ENCODE measurements at places on chromosomes 5 and 9.

DNA sequence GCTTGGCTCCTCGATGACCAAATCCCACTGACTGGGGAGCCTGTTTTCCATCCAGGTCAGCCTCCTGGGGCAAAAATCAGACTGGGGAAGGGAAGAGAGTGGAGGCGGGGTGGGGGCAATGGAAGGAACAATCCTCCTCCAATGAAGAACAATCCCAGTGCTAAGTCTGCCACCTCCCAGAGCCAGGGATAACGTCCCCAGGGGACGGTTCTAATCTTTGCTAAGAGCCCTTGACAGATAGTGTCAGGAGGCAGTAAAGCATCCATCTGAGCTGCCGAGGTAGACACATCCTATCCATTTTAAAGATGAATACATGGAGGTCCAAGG, 298.5 kb upstream of the MSX2 start:
- DNase-seq: no peak

- DNase-seq: no peak
These were observed 139.4 kb upstream of the IRX1 start for GRCh38 chr5:3456121-3456681.

DNA sequence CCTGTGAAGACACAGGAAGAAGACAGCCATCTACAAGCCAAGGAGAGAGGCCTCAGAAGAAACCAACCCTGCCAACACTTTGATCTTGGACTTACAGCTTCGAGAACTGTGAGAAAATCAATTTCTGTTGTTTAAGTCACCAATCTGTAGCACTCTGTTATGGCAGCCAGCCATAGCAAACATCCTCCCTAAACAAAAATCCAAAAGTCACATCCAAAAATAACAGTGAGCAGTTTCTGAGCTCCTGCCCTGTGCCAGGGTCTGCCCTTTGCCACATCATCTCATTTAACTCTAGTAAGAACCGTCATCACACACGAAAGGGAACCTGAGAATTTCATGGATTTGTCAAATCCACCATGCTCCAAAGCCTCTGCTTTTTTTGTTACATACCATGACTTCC, 118.8 kb downstream of the TRIM36 start:
- DNase-seq: no peak

DNA sequence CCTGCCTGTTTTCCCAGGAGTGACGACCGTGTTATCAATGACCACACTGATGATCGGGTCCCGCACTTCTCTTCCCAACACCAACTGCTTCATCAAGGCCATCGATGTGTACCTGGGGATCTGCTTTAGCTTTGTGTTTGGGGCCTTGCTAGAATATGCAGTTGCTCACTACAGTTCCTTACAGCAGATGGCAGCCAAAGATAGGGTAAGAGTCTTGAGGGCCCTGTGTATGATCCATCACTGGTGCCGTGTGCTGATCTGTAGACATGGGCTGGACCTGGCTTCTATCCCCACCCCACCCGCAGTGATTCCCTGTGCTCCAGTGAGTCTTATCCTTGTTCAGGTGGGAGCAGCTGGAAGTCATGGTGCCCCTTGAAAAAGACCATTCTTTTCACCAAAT, 26.0 kb downstream of the GABRP start:
- no peak for DNase-seq

DNA sequence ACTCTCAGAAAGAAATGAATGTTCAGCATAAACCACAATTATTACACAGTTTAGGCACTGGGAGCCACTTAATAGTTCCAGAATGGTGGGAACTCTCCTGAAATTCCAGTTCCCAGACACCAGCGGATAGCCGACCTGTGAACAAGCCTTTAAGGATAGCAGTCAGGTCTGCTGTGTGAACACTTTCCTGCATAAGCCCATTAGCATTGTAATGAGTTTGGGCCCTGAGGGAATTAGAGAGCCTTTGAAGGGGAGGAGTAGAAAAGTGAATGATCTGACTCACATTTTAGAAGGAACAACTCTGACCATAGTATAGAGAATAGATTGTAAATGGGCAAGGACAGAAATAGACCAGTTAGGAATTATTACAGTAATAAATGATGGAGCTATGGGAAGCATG, 189.1 kb downstream of the ADGRV1 start:
- DNase-seq: no peak

DNA sequence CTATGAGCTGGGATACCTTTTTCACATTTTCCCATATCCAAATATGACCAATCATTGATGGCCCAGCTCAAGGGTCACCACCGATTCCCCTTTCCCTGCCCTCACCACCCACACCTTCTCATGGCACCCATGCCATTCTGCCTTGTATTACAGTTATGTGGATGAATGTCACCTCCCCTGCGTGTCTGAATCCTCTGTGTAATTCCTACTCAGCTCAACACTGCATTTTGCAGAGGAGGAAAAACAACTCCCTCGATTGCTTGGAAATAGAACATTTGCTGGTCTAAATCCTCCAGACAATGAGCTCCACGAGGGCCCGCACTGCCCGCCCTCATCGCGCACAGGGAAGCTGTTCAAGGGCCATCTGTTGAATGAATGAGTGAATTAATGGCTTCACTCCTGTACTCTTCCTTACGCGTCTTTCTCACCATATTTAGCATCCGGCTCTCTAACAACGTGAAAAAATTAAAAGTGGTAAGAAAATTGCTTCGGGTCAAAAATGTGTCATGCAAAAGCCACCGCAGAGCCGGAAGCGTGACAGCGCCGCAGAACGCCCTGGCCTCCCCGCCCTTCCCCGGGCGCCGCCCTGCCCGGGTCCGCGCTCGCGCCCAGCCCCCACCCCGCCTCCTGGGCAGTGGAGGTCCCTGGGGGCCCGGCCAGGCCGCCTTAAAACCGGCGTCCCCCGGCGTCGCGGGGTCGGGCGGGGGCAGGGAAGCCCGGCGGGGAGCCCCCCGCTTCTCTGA, 704 bp downstream of the SUSD1 start:
- DNase-seq: no peak

DNA sequence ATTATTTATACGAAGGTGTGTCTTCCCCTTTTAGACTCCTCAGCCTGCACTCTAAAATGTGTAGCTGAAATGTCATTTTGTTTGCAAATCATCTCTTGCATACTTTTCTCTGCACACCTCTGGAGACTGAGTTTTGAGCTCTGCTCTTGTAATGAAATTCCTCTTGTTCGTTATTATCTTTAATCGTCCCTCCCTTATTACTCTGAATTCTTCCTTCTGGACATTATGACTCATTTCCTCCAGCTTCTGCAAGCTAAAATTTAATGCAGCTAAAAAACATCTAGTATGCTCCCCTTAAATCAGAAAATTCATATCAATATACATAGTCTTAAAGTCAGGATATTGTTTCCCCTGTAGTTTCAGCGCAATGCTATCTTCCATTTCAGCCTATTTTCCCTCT, 13.5 kb downstream of the ISL1 start:
- no peak for DNase-seq

Data from epithelial cell of prostate (primary cell).